ENCODE measurements at places on chromosomes 6 and 20.

GRCh38 chr20:49835031-49835430, 22.4 kb downstream of the SLC9A8 start:
- no peak for DNase-seq

DNA sequence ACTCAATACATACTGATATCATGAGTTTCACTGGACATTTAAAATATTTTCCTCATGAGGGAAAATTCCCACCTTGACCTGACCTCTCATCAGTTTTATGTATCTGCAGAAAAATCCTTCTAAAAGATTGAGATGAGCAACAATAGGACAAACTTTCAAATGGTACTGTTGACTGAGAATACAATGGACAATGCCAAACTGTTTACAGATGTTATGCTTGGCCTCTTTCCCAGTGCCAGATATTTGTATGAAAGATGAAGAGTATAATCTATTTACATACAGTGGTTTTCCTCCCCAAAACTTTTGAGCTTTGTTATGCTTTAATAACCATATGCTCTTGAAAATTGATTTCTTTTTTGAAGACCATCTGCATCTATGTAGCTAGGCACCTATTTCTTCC, 245.1 kb upstream of the RSPO3 start:
- no peak for DNase-seq

DNA sequence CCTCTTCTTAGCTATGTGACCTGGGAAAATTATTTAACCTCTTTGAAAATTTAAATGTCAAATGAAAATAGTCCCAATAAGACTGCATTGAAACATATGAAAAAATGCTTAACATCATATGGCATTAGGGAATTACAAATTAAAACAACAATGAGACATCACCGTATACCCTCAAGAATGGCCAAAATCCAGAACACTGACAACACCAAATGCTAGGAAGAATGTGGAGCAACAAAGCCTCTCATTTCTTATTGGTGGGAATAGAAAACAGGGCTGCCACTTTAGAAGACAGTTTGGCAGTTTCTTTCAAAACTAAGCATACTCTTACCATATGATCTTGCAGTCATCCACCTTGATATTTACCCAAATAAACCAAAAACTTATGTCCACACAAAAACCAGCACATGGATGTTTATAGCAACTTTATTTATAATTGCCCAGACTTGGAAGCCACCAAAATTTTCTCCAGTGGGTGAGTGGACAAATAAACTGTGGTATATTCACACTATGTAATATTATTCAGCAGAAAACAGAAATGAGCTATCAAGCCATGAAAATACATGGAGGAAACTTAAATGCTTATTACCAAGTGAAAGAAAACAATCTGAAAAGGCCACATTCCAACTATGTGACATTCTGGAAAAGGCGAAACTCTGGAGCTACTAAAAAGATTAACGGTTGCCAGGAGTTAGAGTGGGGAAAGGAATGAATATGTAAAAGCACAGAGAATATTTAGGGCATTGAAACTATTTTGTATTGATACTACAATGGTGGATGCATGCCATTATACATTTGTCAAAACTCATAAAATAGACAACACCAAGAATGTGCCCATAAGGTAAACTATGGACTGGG, 459.9 kb downstream of the GRIK2 start:
- no peak for DNase-seq

- DNase-seq, result no peak
These were observed 121.6 kb downstream of the HIVEP2 start for GRCh38 chr6:142823256-142823902.

DNA sequence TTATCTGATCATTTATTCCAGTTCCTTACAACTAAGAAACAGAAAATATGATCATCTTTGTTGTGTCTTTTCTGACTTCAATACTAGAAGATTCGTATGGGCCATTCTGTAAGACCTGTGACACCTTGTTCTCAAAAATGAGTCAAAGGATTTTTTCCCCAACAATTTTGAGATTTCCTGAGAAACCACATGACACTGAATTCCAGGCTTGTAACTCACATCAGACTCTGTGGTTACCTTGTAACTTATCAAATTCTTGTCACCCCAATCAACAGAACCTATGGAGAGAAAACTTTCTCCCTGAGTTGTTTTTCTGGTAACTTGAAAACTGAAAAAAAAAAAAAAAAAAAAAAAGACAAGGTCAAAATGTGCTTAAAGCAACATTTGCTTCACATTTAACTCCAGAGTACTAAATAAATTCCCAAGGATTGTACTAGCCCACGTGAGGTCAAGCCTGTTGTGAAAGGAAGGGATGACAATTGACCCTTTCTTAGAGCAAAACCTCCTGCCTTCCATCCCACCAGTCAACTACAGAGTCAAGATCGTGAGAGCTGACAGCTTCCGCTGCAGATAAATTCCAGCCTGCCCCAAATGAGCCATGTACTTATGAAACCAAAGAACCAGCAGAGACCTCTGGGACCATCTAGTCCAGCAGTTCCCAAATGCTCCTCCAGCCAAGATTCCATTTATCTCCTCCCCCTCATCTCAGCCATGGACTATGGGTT, 140.3 kb downstream of the TBX18 start:
- DNase-seq, result no peak

- no peak for DNase-seq
These were observed 163.4 kb upstream of the HEY2 start for GRCh38 chr6:125586074-125586473.

DNA sequence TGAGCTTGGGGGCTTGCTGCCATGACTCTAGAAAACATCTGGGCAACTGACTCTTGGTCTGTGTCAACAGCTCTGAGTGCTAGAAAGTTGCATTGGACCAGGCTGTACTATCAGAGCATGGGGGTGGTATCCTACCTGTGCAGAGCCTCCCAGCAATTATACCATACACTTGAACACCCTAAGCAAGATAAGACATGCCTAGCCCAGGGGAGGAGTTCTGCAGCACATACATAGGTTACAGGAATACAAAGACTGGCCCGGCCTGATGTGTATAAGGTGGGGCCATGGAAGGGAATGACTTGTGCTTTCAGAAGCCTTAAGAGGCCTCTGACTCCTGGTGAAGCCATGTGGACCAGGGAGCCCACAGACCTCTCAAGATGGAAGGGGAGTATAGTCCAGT, 11.4 kb upstream of the MOCS1 start:
- DNase-seq, result no peak

DNA sequence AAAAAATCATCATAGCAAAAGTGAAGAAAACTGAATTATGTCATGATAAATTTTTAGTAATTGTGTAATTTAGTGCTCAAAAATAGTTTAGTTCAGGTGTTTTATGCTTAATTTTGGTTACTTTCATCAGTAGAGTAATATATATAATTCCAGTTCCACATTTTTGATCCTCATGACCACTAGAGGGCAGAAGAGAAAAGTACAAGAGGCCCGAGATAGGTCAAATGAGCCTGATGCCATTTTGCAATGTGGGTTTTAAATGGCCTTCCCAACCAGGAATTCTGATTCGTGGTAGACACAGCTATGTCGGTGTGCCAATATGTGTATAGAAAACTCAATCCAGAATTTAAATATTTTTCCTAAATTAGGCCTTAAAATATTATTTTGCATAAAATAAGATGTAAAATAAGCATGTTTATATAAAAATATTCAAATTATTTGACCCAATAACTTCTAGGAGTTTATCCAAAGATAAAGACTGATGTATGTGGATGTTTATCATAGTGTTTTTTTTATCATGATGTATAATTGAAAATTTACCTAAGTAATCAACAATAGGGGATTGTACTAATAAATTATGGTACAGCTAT, 159.7 kb upstream of the RPS6KA2 start:
- DNase-seq, result no peak

DNA sequence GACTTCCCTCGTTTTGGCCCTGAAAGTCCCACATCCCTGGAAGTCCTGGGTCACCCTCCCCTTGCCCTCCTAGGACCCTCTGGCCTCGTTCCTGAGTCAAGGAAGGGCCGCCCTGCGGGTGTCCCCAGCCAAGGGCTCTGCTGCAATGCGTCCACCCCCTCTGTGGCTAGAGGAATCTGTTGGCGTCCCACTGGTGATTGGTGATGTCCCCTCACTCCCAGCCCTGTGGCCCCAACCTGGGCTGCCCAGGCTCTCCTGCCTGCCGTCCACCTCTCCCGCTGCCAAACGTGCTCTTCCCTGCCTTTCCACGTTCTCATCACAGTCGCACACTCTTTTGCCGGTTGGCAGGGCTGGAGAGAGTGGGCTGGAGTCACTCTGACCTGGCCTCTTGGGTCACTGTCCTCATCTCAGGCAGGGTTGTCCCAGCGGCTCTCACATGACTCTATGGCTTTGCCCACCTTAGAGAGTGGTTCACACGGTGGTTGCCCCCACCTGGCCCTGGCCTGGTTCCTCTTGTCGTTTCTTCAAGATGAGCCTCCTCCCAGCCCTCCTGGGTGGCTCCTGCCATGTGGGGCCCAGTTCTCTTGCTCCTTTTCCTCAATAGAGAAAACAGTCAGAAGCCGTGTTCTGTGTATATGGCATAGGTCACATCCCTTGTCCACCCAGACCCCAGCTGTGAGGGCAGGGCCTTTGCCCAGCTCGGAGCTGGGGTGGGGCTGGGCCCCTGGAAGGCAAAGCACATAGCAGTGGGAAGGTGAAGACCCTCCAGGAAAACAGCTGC, 100.9 kb downstream of the TMEM242 start:
- no peak for DNase-seq

- DNase-seq, result no peak
These were observed 2.1 kb downstream of the EZR start for GRCh38 chr6:158816803-158817727.

DNA sequence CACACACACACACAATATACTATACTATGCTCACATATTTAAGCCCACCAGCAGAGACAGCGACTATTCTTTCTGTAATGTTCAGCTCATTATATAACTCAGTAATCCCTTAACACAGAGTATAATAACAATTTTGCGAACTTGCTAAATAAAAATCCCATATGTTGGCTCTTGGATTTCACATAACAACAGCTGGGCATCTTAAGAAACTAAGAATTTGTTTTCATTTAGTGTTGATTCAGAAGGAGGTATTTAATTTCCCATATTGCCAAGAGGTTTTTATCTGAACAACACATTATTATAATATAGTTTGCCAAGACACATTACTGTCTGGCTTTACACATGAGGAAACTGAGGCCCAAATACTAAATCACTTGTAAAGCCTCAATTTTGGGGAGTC, 7.4 kb downstream of the ECT2L start:
- no peak for DNase-seq

GRCh38 chr6:97461218-97461617, 178.2 kb upstream of the MMS22L start:
- DNase-seq, result no peak

GRCh38 chr20:57451795-57452661, 60.8 kb downstream of the RBM38 start:
- no peak for DNase-seq

GRCh38 chr20:4470375-4470774, 251.3 kb upstream of the PRND start:
- no peak for DNase-seq

DNA sequence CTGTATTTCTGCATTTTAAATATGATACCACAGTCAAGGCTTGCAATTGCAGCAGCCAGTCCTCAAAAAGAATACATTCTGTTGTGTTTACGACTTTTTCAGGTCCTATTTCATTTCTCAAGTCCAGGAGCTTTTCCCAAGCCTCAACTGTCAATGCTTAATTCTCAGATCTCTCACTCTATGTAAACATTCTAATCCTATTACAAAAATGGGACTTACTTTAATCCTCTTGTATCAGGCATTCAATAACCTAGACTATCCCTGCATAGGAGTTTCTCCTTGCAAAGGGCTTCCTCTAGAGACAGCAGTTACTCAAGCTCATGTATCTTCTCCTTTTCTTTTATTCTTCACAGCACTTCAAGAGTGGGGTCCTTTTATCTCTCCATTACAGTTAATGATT, 1293.0 kb downstream of the GRIK2 start:
- no peak for DNase-seq

GRCh38 chr20:10282979-10283456, 64.4 kb downstream of the SNAP25 start:
- DNase-seq, result no peak

DNA sequence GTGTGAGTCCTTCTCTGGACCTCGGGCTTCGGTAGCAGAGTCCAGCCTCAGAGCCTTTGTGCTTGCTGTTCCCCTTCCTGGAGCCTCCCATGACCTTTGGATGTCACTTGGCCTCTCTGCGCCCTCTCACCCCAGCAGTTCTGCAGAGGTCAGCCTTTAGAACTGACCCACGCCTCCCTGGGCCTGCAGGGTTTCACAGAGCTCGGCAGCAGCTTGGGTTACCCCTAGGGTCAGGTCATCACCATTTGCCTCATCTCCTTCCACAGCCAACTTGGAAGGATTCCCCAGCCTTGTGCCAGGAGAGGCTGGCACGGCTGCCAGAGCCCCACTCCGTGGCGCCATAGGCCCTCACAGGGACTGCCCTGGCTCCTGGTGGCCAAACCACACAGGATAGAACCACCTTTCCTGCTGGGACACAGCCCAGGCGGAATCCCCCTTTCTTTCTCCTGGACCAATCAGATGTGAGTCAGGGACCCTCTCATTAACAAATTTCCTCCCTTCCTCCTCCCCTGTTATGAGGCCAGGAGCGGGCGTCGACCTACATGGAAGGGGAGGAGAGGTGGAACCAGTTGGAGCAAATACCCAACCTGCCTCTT, 13.9 kb upstream of the SIRPA start:
- peak; percentile 69 for DNase-seq

- DNase-seq, result no peak
These were observed 933.4 kb downstream of the KIF16B start for GRCh38 chr20:15639839-15640238.

GRCh38 chr6:16805243-16805950, 44.1 kb upstream of the ATXN1 start:
- no peak for DNase-seq

DNA sequence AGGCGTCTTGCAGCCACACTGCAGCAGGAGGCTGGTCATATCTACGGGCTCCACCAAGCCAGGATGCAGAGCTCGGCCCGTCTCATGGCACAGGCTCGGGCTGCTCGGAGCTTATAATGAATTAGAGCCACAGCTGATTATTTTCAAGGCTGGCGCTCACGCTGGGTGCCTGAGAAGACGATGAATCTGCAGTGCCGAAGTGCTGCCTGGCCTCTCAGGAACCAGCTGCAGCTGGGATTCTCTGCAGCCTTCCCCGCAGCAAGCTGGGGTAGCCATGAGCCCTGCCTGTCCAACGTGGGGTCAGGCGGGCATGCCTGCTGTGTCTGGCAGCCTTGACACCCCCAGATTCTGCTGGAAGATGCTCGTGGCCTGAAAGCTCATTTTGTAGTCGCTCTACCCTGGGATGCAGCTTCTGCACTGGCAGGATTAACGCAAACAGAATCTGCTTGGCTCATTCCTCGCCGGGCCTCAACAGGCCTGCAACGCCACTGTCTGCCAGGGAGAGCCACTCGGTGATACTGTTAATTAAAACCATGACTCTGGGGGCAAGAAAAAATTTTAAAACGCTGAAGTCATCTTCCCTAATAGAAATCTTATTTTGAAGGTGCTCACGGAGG, 104.3 kb downstream of the CDH26 start:
- DNase-seq, result peak; percentile 55

- DNase-seq, result no peak
These were observed 6.0 kb downstream of the GJA1 start for GRCh38 chr6:121441477-121441876.

- peak; percentile 45 for DNase-seq
These were observed 90.5 kb downstream of the GRM4 start for GRCh38 chr6:34055223-34055933.
